ENCODE measurements at places on chromosomes 16 and 17.
A peak's percentile ranks its signal among the peaks of the same experiment; 100 is the strongest.

DNA sequence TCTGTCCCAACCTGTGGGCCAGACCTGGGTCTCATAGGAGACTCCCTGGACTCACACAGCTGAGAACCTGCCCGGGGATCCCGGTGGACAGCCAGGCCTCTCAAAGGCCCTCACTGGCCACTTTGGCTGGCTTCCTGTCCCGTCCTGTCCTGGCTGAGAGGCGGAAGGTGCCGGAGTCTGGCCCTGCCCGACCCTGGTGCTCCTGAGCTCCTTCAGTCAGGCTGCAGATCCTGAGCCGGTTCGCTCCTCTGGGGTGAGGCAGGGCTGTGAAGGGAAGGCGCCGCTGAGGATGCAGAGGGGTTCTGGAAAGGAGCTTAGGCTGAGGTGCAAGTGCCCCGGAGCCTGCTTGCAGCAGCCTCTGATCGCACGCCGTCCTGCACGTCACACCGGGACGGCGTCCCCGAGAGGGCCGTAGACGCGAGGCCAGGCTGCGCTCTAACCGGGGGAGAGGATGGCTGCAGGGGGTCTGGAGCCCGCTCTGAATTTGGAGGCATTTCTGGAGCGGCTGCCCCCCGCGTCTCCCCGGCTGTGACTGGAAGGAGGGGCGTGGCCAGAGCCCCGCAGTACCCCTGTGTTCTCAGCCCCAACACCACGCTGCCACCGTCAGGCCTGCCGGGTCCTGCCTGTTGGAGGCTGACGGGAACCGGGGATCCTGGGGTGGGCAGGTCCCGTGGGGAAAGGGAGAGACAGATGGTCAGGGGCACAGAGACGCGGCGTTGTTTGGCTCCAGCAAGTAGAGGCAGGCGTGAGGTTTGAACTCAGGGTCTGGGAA, 4.1 kb downstream of the HGS start:
- no peak for DNase-seq

DNA sequence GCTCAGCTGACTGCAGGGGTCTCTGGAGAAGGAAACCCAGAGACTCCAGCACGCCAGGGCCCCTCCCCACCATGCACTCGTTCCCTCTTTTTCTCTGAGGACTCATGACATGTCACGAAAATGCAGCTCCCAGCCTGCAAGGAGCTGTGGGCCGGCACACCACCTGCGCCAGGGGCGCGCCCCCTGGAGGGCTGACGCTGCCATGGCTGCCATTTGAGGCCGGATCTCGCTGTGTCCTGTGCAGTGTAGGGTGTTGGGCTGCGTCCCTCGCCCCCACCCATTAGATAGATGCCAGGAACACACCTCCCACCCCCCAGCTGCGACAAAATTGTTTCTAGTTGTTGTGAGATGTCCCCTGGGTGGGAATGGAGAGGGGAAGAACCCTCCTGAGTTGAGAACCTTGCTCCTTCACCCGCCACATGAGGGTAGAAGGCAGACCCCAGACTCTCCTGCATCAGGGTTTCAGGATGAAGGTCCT, 8.2 kb downstream of the SYNGR2 start:
- peak; percentile 15 for DNase-seq

DNA sequence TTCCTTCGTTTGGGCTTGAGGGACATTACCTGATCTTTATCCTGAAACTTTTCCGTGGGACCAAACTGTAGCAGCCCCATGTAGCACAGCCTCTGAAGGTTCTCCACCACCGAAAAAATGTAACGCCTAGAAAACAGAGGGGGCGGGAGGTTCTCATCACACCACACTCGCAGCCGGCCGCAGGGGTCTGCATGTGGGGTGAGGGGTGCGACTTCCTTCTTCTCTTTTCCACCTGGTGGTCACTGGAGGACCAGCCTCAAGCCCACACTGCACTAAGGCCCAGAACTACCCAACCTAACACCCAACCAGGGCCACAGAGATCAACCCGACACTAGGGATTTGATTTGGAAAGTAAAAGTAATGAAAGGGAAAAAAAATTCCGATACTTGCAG, 57.1 kb downstream of the GTF3C1 start:
- no peak for DNase-seq

- DNase-seq, result no peak
These were observed 57.3 kb downstream of the B9D1 start for GRCh38 chr17:19305256-19305655.

GRCh38 chr16:53291757-53292392, 142.4 kb upstream of the RBL2 start:
- DNase-seq, result no peak

DNA sequence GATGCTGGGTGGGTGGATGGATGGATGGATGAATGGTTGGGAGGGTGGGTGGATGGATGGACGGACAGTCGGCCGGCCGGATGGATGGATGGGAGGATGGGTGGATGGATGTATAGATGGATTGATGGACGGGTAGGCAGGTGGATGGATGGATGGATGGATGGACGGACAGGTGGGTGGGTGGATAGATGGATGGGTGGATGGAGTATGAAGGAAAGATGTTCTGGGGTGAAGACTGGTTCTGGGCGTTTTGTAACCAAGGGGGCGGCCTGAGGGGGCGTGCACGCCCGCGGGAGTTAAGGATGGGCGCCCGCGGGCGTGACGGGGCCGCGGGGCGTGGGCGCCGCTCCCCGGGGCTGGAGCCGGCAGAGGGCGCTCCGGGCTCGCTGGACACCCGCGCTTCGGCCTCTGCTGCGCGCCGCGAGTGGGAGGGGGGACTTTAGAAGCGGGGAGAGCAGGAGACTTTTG, at the start of gene NECAB2:
Gene NECAB2 (plus strand): TSS at position 407 of the 468 bp plus-strand sequence. CDS start 405 bp downstream, outside the sequence.
- DNase-seq, result no peak

- no peak for DNase-seq
These were observed 31.9 kb upstream of the PHAF1 start for GRCh38 chr16:67077871-67078270.

- DNase-seq, result no peak
These were observed 296.7 kb upstream of the IRX5 start for GRCh38 chr16:54633943-54634362.

DNA sequence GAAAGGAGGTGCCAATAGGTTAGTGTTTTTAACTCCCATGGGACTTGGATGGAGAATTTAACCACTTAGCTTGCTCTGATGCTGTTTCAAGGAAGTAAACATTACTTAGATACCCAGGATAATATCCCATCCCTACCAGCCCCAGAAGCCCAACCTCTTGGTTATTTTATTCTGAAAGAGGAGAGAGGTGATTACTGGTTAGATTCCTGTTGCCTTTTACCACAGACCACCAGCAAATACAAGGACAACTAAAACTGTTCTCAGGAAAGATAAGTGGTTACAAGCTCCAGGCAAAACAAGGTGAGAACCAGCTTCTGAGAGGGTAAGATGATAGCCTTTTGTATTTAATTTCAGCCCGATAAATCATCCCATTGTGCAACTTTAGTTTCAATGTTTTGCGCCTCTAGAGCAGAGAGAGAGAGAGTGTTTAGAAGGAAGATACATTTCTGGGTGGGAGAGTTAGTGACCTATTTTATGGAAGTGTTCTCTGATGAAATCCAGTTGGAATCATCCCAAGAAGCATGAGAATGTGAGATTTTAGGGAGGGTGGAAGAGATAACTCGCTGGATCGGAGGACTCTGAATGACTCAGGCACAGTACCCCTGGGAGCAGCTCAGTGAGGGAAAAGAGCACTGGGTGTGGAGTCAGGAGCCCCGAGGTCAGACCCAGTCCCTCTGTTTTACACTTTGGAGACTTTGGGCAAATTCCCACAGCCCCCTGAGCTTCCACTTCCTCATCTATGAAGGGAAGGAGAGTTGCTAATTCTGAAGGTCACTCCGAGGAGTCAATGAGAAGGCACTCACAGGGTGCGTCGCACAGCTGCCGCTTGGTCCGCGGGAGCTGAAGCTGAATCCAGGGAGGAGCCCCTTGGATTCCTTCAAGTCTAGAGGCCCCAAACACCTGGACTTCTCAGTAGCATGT, 12.1 kb downstream of the GLP2R start:
- DNase-seq, result no peak

DNA sequence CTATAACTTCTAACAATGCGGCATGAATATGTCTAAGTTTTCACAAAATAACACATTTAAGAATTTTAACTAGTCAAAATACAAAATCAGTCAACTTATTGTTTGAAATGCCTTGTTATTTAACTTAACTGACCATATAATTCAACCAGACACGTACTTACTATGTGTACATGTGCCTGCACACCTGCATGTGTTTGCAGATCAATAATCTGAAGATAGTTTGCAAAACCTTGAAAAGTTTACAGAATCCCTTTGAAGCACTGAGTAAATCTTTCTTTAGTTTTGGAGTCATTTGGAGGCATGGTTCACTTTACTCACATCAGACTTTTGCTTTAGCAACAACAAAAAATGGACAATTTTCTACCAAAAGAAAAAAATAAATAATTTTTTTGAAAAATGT, 363.8 kb downstream of the PMP22 start:
- no peak for DNase-seq

- no peak for DNase-seq
These were observed 10.9 kb upstream of the KRTAP17-1 start for GRCh38 chr17:41326173-41327145.

DNA sequence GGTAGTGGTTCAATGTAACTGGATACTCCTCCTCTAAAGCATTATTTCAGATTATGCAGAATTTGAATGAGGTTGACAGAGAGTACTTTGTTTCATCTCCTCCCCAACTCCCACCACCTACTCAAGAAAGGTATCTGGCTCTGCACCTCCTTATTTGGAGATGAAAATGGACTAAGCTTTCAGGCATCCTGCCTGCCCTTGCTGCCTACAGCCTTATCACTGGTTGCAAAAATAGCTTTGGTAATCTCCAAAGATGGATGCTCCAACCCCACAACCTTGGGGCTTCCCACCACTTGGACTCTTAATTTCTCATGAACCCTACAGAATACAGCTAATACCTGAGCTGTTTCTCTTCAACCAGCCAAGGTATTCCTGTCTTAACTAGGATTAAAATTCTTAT, 45.3 kb upstream of the CORO6 start:
- peak; percentile 69 for DNase-seq

DNA sequence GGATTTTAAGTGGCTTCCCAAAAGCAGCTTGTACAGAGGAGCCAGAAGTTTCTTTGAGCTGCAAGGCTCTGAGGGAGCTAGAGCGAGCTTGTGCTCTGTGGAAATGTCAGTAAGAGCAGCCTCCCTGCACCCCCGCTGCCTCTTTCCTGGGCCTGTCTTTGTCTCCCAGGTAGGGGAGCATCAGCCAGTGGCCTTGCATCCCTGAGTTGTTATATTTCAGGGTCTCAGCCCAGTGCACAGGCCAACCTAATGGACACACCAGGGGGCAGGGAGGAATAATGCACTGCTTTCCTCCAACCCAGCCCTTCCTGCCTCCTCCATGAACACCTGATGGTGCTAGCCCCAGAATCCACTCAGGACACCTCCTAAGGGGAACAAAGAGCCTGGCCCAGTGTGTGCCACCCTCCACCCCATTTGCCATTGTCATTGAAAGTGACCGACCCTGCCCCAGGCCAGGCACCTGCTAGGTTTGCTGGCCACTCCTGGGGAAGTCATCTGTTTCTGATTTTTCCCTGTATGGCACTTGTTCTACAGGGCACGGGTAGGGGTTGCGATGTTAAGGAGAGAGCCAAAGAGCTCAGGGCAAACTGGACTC, 6.3 kb downstream of the TPPP3 start:
- DNase-seq, result no peak

GRCh38 chr17:63512896-63513644, 10.1 kb upstream of the KCNH6 start:
- no peak for DNase-seq

DNA sequence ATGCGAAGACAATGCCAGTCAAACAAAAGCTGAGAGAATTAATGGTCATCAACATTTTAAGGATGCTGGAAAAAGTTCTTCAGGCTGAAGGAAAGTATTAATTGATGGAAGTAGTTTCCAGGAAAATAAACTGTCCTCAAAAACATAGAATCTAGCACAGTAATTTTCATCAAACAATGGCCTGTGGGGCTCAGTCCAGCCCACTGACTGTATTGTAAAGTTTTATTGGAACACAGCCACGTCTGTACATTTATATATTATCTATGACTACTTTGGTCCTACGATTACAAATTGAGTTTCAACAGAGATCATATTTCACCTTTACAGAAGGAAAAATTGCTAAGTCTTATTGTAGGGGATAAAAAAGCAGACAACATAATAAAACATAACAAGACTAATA, 484.5 kb downstream of the KCNJ2 start:
- no peak for DNase-seq

- DNase-seq, result no peak
These were observed 57.0 kb upstream of the CLEC3A start for GRCh38 chr16:77965346-77965745.

- no peak for DNase-seq
These were observed 3.1 kb upstream of the USP7 start for GRCh38 chr16:8966817-8967131.

DNA sequence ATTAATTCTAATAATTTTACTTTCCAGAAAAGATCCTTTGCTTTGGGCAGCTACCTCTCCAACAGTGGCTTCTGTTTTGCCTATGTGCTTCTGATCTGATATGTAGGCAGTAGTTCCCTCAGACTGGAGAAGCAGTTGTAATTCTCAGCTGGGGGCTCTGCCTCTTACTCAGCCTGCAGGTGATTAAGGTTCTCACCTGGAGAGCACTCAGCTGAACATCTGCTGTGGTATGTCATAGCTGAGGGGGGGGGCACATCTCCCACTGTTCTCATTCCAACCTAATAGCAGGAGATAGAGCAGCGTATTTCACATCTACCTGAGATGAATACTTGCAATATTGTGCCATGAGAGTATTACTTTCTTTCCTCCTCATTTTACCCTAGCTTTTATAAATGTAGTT, 511.9 kb upstream of the CDH8 start:
- DNase-seq, result no peak

GRCh38 chr16:28623172-28623711, 13.4 kb upstream of the SULT1A1 start:
- DNase-seq, result no peak

DNA sequence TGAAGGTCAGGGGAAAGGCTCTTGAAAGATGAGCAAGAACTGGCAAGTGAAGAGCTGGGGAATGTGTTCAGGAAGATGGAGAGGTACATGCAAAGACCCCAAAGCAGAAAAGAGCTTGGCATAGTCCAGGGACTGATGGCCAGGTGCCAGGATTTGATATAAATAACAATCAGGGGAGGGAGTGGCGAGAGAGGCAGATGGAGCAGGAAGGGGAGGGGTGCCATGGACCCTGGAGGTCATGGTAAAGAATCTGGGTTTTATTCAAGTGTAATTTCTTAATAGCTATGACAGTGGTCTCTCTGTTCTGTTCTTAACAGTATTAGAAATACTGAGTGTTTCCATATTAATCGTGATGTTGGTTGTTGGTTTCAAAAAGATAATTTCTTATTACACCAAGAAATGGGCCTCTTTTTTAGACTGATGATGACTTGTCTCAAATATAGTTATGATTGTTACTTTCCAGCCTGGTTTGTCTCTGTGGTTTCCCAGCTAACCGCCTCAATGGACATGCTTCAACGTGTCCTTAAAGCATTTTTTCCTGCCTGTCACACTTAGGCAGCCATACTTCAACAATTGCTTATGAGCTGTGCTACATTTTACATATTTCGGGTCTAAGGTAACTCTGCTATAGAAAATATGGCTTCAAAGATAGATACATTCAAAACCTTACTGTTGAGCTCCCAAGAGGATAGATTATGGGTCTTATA, 49.4 kb downstream of the MYH10 start:
- no peak for DNase-seq

All from NCI-H526 treated with DMSO at 0.1 percent for 48 hours (cell line).